ENCODE measurements at places on chromosomes 7 and 10. TPM values are rescaled to one million over a fixed set of nuclear protein-coding genes. Genes with fewer than 3 reads are reported as not detected.
A peak's percentile ranks its signal among the peaks of the same experiment; 100 is the strongest.

- no peak for DNase-seq
Measured at GRCh38 chr7:139648941-139649425, 125.5 kb downstream of the CLEC2L start.

- DNase-seq = no peak
Measured at GRCh38 chr10:106652279-106652678, 512.2 kb downstream of the SORCS1 start.

DNA sequence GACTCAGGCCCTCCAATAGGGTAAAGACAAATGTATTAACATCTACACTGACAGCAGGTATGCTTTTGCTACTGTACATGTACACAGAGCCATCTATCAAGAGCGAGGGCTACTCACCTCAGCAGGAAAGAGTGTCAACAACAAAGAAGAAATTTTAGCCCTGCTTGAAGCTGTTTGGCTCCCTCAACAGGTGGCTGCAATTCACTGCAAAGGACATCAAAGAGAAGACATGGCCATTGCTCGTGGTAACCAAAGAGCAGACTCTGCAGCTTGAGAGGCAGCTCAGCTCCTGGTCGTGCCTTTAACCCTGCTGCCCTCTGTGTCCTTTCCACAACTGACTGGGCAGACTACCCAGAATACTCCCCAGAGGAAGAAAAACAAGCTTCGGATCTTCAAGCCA lies 5.1 kb downstream of the AKR1B15 start:
- no peak for DNase-seq

Gene CYP26C1
- not detected for total RNA-seq

DNA sequence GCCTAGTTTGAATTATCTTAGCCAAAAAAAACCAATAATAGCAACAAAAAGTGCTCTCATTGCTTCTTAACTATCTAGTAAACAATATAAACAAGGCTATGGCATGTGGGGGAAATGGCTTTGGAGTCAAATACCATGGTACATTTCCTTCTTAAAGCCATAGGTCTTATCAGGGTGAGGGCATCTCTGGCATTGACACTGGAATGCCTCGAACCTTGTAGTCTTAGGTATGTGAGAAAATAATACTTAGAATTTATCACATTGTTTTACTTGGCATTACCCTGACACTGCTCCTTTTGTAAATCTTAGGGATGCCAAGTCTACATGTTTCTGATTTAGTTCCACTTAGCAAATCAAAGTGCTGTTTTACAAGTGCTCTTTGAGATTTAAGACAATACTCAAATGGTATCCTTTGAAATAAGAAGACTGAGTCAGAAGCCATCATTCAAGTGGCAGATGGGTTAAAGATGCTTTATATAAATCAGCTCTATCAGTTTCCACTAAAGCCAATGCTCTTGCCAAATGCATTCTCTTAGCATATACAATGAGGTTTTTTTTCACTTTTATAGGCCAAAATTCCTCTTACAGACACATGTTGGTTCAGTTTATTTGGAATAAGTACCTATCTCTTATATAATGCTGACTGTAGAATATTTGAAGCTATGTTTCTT lies 155.2 kb downstream of the HPSE2 start:
- no peak for DNase-seq

Gene ADAM22
- total RNA-seq = 1.3 TPM

- DNase-seq = peak; percentile 91
Measured at GRCh38 chr7:128031901-128032604, 816 bp upstream of the LRRC4 start.

- no peak for DNase-seq
Measured at GRCh38 chr10:19003341-19003740, 45.3 kb upstream of the MALRD1 start.

All from fibroblast of villous mesenchyme (primary cell).